ENCODE measurements at places on chromosomes 13 and 19.

- DNase-seq, result no peak
These were observed 1669.9 kb upstream of the SPRY2 start for GRCh38 chr13:82010780-82011179.

DNA sequence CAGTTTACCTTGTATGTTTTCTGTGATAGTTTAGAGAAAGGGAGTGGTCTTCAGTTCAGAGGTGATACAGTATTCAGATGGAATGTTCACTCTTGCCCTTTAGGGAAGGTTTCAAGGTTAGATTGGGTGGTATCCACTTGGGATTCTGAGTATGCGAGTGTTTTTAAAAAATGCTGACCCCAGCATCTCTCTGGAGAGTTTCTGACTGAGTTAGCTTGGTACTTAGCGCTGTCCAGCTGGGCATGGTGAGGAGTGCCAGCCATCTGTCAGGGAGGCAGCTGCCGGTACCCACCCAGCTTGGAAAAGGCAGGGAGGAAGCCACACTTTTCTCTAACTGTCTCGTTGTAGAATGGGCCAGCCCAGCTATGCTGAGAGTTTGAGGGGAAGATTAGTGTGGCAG, 63.3 kb downstream of the ARHGEF7 start:
- no peak for DNase-seq

GRCh38 chr13:93216122-93216521, 10.5 kb upstream of the GPC6 start:
- DNase-seq, result no peak

- DNase-seq, result no peak
These were observed 2139.9 kb downstream of the PCDH9 start for GRCh38 chr13:65090186-65090585.

DNA sequence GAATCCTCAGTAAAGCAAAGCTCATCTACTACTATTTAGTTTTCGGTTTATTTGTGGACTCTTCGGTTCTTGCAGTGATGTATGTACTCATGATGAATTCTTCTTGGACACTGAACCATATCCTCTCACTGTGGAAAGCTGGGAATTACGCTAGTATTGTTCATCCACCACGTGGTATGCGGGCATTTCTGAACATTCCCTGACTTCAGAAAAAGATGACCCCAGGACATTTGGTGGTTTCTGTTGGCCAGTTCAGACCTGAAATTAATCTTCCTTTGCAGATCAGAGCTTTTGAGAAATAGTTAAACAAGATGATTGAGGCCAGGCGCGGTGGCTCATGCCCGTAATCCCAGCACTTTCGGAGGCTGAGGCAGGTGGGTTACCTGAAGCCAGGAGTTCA, 25.3 kb upstream of the FBN3 start:
- DNase-seq, result no peak

DNA sequence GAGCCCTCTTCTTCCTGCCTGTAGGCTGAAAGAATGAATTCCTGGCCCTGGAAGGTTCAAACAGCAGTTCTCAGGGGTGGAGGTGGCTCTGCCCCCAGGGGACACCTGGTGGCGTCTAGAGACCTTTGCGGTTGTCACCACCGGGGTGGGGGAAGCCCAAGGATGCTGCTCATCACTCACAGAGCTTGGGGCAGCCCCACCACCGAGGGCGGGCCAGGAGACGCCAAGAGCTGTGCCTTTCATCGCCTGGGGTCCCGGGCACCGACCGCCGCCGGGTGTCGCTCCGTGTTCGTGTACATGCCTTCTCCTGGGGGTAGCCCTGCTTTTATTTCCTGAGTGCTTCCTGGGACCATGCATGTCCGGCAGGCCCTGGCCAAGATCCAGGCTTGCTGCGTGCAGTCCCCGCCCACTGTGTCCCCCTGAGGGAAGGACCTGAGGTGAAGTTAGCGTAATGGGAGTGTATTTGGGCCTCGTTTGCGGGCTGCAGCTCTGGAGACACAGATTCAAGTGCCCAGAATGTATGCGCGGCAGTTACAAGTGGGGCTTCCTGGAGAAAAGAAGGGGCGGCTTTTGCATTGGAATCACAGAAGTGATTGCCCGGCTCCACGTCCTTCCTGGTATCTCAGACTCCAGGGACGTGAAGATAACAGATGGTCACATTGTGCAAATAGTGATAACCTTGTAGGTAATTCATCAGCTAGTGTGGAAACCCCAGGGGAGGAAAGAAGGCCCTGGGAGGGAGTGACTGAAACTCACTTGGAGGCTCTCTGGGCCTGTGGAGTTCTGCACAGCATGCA, 7.8 kb downstream of the DOT1L start:
- DNase-seq, result peak; percentile 81

GRCh38 chr13:49996161-49996915, 504 bp upstream of the TRIM13 start:
- DNase-seq, result peak; percentile 93

DNA sequence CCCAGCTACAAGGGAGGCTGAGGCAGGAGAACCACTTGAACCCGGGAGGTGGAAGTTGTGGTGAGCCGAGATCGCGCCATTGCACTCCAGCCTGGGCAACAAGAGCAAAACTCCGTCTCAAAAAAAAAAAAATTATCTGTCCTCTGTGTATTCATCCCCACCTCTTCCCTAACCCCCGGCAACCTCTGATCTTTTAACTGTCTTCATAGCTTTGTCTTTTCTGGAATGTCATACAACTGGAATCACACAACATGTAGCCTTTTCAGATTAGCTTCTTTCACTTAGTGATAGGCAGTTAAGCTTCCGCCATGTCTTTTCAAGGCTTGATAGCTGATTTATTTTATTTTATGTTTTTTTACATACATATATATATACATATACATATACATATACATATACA, 8.4 kb upstream of the S1PR5 start:
- DNase-seq, result no peak

GRCh38 chr19:44728178-44728577, 20.3 kb upstream of the BCL3 start:
- DNase-seq, result no peak

GRCh38 chr13:112685896-112686295, 3.9 kb upstream of the ATP11A start:
- DNase-seq, result no peak

GRCh38 chr19:6997679-6998445, 23.4 kb downstream of the MBD3L2B start:
- DNase-seq, result no peak

GRCh38 chr19:52936151-52936953, 13.1 kb upstream of the ZNF888 start:
- no peak for DNase-seq
